ENCODE measurements at places on chromosomes 16 and 17.

DNA sequence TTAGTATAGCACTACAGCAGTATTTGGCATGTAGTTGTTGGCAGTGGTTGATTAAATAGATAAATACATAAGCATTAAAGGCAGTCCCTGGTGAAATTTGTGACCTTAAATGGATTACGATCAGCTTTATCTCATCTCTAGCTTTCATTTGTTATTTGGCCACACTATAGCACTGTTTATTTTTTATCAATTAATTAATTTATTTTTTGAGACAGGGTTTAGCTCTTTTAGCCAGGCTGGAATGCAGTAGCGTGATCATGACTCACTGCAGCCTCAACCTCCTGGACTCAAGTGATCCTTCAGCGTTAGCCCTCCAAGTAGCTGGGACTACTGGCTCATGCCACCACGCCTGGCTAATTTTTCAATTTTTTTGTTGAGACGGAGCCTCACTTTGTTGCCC lies 18.7 kb upstream of the ARHGAP17 start:
- DNase-seq: no peak

GRCh38 chr17:30854146-30854545 lies 22.4 kb downstream of the ATAD5 start:
- no peak for DNase-seq

GRCh38 chr16:534856-535445 lies 7.4 kb downstream of the CAPN15 start:
- no peak for DNase-seq

DNA sequence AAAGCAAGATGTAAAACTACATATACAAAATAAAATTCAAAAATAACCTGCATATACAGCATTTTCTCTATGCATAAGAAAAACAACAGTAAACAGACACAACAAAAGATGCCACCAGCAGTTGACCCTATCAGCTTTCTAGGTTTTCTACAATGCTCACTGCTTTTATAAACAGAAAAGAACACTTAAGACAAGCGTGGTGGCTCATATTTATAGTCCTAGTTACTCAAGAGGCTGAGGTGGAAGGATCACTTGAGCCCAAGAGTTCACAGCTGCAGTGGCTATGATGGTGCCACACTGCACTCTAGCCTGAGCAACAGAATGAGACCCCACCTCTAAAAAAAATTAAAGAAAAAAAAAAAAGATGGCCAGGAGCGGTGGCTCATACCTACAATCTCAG lies 46.5 kb upstream of the ATP2A3 start:
- DNase-seq: no peak

DNA sequence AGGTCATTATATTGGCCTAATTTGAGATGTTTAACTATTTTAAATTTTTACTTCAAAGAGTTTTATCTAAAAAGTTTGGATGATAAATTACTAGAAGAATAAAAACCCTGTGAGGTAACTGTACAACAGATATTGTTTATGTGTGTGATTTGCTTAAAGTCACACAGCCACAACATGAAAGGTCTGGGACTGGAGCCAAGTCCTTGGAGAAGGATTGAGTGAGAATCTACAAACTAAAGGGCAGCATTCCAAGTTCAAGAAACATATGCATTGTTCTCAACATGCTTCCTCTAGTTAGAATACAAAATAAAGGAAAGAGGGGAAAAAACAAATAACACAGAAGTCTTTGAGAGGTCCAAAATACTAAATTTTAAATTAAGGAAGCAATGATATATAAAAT lies 131.5 kb upstream of the MON1B start:
- DNase-seq: no peak

- peak; percentile 2 for DNase-seq
Observed at GRCh38 chr16:49603956-49604355, 230.4 kb downstream of the C16orf78 start.

DNA sequence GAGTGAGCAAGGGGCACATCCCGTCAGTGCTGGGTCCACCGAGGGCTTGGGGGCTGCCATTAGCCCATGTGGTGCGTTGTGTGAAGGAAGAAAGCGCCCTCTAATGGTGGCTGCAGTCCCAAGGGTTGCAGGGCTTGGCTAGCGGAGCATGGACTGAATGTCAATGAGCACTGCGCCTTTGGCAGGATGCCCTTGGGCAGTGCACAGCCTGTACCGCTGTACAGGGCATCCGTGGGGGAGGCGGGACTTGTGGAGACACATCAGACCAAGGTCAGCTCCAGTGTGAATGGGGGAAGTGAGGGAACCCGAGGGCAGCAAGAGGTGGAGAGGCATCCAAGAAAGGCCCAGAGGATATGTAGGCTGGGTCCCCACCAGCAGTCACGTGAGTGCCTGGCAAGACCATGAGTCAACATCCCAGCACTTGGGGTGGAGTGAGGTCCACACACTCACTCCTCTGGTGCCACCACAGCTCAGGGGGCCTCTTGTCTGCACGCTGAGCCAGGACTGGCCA lies 75.5 kb upstream of the MED9 start:
- DNase-seq: no peak

DNA sequence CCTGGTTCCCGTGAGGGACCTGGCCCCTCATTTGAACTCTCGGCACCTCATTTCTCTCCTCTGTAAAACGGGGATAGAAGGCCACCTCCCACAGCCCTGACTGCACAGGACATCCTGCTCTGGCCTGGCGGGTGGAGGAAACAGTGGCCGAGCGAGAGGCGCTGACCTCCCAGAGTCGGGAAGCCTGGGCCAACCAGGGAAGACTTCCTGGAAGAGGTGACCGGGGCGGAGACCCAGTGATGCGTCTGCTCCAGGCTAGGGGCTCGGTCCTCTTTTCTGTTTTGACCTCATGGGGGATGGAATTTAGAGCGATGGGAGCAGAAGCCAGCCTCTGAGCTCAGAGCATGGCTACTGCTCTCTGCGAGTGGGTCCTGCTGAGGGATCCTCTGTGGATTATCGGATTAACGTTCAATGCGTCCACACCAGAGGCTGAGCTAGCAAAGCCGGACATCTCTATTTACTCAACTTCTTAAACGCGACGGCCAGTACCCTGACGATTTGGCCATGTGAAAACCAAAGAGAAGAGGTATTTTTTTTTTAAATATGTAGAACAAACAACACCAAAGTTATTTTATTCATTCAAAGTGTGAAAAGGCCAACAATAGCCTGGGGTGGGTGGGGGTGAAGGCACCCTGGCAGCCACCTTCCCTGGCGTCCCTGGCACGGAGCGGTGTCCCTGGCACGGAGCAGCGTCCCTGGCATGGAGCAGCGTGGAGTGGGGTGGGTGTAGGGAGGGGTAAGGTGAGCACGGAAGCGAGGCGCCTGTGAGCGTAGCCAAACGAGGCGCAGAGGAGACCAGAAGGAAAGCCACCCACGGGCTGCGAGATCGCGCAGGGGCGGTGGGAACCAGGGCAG lies 9.2 kb upstream of the MSLN start:
- DNase-seq: no peak

DNA sequence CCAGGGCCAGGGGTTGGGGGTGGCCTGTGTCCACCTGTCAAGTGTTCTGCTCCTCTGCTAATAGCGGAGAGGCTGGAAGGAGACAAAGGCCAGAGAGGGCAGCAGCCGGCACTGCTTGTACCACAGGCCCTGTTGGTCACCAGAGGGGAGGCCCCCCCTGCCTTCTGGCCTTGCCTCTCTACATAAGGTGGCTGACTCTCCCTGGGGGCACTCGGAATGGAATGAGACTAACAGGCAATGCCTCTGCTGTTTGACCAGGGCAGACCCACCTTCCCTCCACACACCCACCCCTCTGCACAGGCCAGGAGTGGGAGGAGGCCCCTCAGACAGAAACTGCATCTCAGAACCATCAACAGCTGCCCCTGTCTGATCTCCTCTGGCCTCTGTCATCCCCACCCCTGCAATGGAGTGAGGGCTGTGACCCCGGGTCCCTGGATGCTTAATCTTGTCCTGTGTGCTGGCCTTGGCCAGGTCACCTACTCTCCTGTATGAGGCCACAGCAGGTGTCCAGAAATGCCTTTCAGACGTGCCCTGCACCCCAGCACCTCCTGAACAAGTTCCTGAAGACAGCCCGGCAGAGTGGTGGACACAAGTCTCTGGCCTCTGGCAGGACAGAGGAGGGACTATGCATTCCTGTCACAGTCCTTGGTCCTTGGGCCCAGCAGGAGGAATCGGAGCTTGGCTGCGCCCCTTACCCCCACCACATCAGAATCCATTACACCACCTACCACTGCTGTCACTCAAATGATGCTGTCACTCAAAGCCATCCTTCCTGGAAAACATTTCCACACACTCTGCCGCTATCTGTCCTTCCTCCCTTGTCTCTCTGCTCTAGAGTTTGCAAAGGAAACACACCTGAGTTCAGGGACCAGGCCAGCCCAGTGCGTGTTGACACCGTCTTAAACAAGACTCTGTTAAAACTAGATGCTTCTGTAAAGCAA lies 107.5 kb upstream of the ZNF750 start:
- DNase-seq: no peak

- DNase-seq: no peak
Observed at GRCh38 chr17:2107506-2107905, 52.6 kb downstream of the HIC1 start.

DNA sequence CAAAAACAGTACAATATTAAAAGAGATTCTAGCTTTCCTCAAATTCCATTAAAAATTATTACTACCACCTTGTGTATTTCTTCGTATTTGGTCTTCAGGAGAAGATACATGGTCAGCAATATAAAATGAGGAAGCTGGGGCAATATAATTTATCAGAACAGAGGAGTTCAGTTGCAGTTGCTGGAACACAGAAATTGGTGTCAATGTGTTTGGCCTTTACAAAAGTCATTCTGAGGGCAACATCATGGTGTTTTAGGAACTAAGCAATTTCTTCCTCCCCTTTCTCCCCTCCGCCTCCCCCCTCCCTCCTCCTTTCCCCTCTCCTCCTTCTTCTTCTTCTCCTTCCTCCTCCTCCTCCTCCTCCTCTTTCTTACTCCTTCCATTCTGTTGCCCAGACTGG lies 102.1 kb downstream of the YPEL2 start:
- DNase-seq: no peak

GRCh38 chr17:45784741-45785479 lies 790 bp downstream of the CRHR1 start:
- no peak for DNase-seq

DNA sequence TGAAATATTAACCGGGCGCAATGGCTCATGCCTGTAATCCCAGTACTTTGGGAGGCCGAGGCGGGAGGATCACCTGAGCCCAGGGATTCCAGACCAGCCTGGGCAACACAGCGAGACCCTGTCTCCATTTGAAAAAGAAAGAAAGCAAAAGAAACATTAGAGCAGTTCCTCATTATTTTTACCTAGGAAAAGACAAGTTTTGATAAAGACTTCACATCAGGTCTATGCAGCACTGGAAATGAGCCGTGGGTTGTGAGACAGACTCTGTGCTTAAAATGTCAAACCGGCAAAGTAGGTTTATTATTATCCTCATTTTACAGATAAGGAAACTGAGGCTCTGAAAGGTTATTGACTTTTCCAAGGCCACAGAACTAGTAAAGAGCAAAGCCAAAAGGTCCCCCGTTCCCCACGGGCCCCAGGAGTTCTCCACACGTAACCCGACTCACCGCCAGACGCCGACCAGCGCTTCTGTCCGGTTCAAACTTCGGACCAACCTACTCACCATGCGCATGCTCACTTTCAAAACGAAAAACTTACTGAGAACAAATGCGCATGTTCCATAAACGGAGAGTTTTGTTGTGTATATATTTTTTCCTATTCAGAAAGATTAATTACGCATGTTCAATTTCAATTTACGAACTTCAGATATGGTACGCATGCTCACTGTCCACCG lies 356 bp downstream of the TUBD1 start:
- no peak for DNase-seq

DNA sequence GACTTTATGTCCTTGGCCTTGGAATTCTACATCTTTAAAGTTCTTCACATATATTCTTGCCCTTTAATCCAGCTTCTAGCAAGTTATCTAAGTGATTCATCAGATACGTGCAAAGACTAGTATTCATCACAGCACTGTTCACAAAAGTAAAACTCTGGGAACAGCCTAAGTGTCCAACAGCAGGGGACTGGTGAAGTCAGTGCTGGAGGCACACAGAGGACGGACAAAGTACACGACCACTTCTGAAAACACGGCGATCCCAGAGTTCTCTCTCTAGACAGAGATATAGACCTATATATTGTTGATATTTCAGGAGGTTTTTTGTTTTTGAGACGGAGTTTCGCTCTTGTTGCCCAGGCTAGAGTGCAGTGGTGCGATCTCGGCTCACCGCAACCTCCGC lies 12.8 kb downstream of the CTRB1 start:
- DNase-seq: no peak

GRCh38 chr17:54937018-54937417 lies 31.4 kb downstream of the COX11 start:
- DNase-seq: no peak

DNA sequence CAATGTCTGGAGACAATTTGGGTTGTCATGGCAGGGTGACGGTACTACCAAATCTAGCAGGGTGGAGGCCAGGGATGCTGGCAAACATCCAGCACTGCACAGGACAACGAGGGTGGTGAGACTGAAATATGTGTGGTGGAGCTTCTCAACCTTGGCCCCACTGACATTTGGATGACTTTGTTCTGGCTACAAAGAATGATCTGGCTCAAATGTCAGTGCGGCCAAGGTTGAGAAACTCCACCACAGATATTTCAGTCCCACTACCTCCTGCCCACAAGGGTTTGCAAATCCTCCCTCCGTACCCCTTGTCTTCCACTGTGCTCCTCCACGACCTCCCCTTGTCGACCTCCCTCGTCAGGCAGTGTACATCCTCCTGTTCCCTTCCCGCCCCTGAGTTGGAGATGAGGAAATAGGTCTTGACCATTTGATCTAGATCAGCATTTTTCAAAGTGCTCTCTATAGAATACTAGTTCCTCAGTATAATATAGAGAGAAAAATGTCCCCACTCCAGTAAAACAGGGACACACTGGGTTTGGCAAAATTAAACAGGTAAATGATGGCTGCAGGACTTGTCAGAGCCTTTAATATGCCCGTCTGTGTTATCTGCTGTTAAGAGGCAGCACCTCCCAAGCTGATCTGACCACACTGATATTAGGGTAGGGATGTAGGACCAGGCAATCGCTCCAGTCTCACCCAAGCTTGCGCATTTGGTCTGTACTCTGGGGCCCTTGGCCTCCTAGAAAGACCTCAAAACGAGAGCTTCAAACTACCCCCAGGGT lies 6.8 kb downstream of the OSGIN1 start:
- DNase-seq: no peak

Data from activated CD4-positive, CD25-positive, alpha-beta regulatory T cell treated with anti-CD3 and anti-CD28 coated beads, Interleukin-2, amount 50 U/mL, for 72 hours (primary cell).